ENCODE measurements at places on chromosomes 13 and 19.
A peak's percentile ranks its signal among the peaks of the same experiment; 100 is the strongest.

GRCh38 chr13:49220036-49220855 is at the start of gene MLNR:
Gene MLNR (plus strand): TSS chr13:49220338. CDS start chr13:49220338, 0 bp downstream.
- no peak for DNase-seq

DNA sequence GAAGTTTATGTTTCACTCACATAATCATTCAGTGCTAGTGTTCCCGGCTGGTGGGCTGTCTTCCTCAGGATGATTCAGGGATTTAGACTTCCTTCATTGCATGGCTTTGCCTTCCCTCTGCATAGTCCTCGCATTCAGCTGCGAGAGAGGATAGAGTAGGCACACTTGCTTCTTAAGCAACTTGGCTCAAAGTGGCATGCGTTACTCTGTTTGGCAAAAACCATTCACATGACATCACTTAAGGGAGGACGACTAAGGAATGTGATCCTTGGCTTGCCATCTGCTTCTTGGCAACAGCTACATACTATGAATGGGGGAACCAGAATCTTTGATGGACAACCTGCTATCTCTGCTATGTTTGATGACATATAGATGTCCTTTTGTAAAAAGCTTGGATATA is 359.3 kb downstream of the TDRD3 start:
- DNase-seq, result no peak

DNA sequence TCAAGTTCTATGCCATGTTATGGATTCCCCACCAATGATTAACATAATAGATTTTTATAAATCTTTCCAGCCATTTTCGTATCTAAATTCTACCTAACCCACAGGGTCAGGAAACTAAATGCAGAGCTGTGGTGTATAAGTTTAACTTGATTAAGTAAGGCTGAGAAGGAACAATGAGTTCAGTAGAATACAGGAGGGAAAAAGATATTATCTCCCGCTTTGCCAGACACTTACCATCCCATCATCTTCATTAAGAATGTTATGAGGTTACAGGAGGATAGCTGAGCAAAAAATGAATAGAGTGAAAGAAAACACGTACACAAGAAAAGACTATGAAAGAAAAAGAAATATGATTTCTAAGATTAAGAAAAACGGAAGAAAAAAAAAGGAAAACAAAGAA is 27.1 kb downstream of the N4BP2L2 start:
- DNase-seq, result no peak

- no peak for DNase-seq
Measured at GRCh38 chr13:92251671-92252210, 853.3 kb downstream of the GPC5 start.

DNA sequence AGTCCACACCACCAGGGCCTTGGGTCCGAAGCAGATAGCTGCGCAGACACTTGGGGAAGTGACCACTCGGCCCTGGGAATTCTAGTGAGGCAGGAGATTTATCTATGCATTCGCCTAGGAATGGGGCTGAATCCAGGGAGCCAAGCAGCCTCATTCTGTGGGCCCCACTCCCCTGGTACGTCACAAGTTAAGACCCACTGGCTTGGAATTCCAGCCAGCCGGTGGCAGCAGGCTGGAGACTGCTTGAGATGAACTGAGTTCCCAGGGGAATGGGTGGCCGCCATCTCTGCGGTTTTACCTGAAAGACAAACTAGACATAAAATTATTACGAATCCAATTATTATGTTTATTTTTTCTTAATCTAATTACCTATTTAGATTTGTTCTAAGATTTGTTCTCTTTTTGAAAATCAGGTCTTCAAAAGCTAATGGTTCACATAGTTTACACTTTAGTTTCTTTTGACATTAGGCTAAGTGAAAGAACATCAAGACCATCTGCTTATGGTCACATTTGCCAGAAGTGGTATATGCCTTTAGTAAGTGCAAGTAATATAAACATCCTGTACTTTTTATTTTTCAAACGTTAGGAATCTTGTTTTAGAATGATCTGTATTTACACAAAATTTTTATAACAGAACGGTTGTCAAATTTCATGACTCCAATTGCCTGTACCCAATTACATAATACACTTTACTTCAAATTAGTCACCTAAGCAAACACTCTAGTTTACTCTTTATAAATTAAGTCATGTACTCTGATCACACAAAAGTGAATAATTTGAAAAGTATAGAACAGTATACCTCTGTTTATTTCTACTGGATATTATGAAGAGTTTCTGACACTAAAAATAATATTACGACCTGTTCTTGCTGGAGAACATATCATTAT is 74.4 kb downstream of the SLITRK6 start:
- DNase-seq, result no peak

DNA sequence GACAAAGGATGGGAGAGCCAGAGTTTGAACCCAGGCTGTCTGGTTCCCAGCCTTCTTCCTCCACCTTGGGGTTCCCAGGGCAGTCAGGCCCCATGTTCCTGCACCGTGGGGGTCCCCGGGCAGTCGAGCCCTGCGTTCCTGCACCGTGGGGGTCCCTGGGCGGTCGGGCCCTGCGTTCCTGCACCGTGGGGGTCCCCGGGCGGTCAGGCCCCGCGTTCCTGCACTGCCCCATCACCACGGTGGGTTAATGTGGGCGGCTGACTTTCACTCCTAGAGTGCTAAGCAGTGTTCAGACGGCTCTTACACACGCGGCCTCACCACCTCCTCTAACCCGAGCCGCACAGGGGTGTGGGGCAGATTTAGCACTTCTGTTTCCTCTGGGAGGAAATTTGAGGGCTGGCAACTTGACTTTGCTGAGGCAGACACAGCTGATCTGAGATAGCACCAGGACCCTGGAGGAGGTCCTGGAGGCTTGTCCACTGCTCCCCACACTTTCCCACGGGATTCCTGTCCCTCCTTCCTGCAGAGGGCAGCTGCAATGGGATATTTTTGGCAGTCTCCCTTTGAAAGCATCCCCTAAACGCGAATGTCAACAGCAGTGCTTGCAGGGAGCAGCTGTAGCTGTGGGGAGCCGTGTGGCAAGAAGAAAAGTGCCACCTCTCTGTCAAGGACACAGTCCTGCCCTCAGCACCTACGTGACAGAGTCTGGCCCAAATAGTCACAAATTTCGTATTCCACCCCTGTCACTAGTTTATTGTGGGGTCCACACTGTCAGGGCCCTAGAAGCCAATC is 239.4 kb downstream of the TEX29 start:
- no peak for DNase-seq

- no peak for DNase-seq
Measured at GRCh38 chr13:27130223-27130978, 41.2 kb downstream of the USP12 start.

GRCh38 chr13:79775830-79776229 is 294.9 kb downstream of the NDFIP2 start:
- DNase-seq, result no peak

GRCh38 chr19:51316688-51317087 is 5.2 kb downstream of the IGLON5 start:
- no peak for DNase-seq

DNA sequence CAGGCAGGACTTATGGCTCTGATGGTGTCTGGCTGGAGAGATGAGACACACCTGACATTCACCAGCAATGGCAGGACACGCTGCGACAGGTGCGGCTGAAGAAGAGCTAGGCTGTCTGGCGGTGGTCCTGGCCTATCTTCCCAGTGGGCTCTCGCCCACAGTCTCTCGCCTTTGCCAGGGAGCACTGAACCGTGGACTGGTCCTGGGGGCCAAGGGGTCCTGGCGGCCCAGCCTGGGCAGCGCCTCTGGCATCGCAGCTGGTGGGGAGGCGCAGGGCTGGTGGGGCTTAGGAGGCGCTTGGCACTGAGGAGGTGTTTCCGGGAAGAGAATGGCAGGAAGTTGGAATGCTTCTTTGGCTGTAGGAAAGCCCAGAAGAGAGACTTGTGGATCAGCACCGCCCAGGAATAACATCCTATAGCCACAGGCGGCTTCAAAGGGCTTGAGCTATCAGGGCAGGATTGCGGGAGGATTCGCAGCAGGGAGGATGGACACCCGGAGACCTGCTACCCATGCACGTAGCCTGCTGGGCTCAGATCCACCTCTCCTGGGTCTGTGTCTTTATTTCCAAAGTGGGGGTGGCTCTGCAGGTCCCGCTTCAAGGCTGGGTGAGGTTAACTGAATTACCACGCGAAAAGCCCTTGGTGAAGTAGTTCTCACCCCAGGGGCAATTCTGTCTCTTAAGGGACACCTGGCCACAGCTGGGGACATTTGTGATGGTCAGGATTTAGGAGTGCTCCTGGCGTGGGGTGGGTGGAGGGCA is 14.6 kb downstream of the KDM4B start:
- DNase-seq, result no peak

DNA sequence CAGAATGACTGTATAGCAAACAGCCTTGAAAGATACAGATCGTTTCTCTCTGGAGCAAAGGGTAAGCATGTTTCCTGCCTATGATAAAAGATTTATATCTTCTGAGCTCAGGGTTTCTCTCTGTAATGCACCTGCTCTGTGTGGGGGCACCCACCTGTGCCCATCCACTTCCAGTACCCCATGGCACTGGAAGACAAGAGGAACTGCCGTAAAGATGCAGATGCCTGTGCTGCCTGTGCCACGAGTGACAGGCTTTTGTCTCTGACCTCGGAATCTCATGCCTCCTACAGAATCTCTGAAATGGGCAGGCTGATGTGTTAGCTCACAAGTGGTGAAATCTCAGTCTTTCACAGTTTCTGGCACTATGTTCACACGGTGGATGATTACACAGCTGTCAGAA is 50.3 kb upstream of the ATP11A start:
- no peak for DNase-seq

DNA sequence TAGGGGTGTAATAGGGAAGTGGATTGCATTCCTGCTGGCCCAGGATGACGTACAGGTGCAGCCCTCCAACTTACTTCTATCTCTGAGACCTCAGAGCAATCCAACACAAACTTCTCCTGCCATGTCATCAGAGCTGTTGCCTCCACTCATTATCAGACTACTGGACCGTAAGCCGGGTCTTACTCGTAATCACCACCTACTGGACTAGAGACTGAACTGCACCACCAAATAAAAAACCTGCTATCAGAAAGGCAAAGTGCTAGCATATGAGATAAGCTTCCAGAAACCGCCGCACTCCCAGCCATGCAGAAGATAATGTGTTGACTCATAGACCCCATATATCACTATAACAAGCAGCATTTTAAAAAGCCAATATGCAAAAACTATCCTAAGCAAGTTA is 102.0 kb downstream of the SLITRK1 start:
- no peak for DNase-seq

DNA sequence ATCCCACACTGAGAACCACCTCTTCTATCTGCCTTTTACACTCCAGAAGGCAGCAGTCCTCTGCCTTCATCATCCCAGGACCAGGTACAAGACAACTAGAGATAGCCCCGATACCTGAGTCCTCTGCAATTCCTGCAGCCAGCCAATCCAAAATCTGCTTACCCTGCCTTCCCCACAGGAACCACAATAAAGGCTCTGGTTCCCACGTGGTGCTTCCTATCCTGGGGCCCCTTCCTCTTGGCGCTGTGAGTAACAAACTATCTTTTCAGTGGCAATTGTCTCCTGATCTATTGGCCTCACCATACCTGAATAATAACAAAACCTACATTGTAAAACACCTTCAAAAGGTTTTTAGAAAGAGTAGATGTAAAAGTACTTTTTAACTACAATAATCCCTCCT is 63.1 kb downstream of the ZDHHC20 start:
- DNase-seq, result no peak

GRCh38 chr19:11530432-11530831 is 1.5 kb upstream of the ECSIT start:
- DNase-seq, result peak; percentile 92

DNA sequence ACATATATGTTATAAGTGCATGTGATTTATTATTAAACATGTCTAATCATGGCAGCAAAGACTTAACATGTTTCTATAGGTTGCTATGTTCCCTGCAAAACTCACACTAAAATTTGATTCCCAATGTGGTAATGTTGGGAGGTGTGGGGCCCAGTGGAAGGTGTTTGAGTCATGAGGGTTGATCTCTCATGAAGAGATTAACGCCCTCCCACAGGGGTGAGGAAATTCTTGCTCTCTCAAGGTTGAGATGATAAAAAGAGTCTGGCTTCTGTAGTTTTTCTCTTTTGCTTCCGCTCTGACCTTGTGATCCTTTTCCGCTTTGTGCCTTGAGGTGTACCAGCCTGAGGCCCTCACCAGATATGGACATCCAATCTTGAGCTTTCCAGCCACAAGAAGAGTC is 737.5 kb upstream of the SLITRK5 start:
- no peak for DNase-seq

GRCh38 chr19:34261334-34262109 is 7.2 kb downstream of the GARRE1 start:
- DNase-seq, result no peak

DNA sequence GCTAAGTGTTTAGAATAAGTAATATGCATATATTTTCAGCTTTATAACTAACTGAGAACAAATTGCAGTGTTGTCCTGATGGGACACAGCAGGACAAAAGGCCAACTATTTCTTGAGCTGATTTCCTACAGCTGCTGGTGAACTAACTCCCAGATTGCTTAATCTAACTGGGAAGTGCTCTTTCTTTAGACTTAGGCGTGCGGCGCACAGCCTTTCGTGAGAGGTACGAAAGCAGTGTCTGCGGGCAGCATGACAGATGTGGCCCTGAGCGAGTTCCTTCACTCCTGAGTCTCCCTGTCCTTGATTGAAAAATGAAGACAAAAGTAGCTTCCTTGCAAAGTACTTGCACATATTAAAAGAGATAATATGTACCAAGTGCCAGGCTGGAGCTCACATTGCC is 47.3 kb upstream of the NPAS1 start:
- no peak for DNase-seq

DNA sequence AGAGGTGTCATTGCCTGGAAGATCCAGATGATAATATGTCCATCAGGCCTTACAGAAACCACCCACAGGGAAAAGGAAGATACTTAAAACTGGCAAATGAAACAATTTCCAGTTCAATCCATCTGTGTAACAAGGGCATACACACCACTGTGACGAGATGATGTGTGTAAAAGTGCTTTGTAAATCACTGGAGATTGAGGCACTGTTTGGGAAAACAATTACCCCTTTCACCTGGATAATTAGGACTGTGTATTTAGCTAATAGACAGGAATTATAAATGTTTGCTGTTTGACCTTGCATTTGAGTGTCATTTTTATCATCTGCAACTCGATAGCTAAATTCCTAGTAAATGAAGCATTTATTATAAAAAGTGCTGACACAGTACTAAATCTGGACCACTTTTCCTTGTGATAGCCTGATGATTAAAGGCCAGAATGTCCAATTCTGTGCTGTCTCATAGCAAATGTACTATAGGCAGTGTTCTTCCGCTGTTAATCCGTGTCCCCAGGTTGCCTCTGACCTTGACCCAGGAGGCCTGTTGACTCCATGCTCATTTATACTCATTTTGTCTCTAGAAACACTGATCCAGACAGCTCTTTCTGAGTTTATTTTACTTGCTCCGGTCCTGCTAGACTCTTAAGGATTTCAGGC is 105.8 kb downstream of the LACC1 start:
- DNase-seq, result no peak

DNA sequence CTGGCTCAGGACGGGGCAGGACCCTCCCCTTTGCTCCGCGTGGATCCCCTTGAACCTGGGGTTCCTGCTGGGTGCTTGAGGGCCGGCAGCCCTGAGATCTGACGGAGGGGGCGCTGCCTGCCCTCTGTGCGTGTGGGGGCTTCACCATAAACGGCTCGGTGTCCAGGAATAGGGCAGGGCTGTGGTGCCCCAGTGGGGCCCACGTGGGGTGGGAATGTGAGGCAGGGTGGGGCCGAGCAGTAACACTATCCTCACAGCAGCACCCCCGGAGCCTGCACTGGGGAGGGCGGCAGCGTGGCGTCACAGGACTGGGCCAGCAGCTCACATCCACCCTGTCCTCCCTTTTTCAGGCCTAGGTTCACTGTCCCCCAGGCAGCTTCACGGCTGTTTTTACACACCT is 38.0 kb downstream of the GAS6 start:
- DNase-seq, result no peak

- peak; percentile 47 for DNase-seq
Measured at GRCh38 chr13:35485424-35485823, 8.9 kb upstream of the MAB21L1 start.
